Esophagus muscularis mucosa (tissue), 4 donors: ENCODE measurements at places on chromosomes 5 and 9. TPM values are rescaled to one million over a fixed set of nuclear protein-coding genes. Genes with fewer than 3 reads are reported as not detected.
A peak's percentile ranks its signal among the peaks of the same experiment; 100 is the strongest.

DNA sequence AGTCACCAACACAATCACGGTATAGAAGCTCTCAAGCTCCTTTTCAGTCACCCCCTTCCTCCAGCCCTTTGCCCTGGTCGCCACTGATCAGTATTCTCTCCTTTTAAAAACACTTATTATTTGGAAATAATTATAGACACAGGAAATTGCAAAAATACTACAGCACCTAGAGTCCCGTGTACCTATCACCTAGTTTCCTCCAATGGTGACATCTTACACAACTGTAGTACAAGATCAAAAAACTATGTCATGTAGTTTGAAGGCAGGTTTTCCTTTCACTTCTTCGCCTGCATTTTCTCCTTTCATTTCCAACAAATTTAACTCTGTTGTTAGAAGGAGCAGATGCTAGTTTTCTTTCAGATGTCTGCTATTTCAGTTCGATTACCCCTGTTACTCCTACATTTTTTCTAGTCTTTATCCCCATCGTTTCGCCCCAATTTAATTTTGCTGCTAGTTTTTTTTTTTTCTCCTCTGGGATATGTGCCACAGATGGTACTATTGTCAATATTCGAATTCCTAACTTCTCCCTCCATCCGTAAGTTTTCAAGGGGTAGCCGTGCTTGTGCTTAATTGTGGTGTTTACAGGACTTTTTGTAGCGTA, 612 bp upstream of the ATG10 start:
- no peaks in the 10 kb centered on the region for H3K36me3 ChIP-seq
- H3K4me1 ChIP-seq, result peaks cover 16% of the 10 kb centered on the region
- peak overlapping the region; percentile 87 for H3K4me3 ChIP-seq
- peak overlapping the region; percentile 98 for H3K27ac ChIP-seq
- H3K27me3 ChIP-seq, result no peaks in the 10 kb centered on the region
- no peak for DNase-seq

DNA sequence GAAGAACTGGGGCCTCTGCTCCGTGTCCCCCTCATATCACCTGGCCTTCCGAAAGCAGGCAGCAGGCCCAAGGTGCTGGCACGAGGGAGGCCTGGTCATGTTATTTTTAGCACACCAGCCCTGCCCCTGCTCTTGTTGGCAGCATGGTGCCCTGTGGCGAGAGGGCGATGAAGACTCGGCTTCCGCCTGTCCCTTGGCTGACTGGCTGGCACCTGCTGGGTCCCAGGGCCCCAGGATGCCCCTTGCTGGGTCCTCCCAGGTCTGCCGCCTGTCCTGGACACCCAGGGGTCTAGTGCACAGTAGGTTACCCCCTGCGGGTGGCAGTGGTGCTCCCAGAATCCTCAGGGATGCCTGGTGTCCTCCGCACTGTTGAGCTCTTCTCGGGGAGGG, 77.0 kb downstream of the RXRA start:
- peaks cover 15% of the 10 kb centered on the region for H3K36me3 ChIP-seq
- H3K27ac ChIP-seq, result peak overlapping the region; percentile 73
- H3K4me1 ChIP-seq, result peaks cover 94% of the 10 kb centered on the region
- no peaks in the 10 kb centered on the region for H3K27me3 ChIP-seq
- no peak overlapping the region for H3K4me3 ChIP-seq

- H3K27me3 ChIP-seq, result no peaks in the 10 kb centered on the region
- H3K36me3 ChIP-seq, result no peaks in the 10 kb centered on the region
- DNase-seq, result no peak
- no peak overlapping the region for H3K4me3 ChIP-seq
- no peak overlapping the region for H3K27ac ChIP-seq
- H3K4me1 ChIP-seq, result no peaks in the 10 kb centered on the region
Observed at GRCh38 chr5:37886242-37886905, 46.5 kb upstream of the GDNF start.

GRCh38 chr9:93186215-93186945, 2.4 kb downstream of the WNK2 start:
- H3K36me3 ChIP-seq, result no peaks in the 10 kb centered on the region
- H3K27ac ChIP-seq, result peak overlapping the region; percentile 89
- no peak for DNase-seq
- H3K4me1 ChIP-seq, result peaks cover 92% of the 10 kb centered on the region
- no peaks in the 10 kb centered on the region for H3K27me3 ChIP-seq

GRCh38 chr9:7762600-7762999, 37.0 kb downstream of the DMAC1 start:
- no peaks in the 10 kb centered on the region for H3K36me3 ChIP-seq
- no peak for DNase-seq
- H3K27me3 ChIP-seq, result no peaks in the 10 kb centered on the region
- H3K27ac ChIP-seq, result no peak overlapping the region

GRCh38 chr5:155460501-155460931, 447.0 kb downstream of the KIF4B start:
- H3K27me3 ChIP-seq, result no peaks in the 10 kb centered on the region
- peak; percentile 55 for DNase-seq
- no peaks in the 10 kb centered on the region for H3K36me3 ChIP-seq
- H3K27ac ChIP-seq, result no peak overlapping the region
- H3K4me3 ChIP-seq, result no peak overlapping the region

NME5 gene
- total RNA-seq, result 2.0 TPM

DNA sequence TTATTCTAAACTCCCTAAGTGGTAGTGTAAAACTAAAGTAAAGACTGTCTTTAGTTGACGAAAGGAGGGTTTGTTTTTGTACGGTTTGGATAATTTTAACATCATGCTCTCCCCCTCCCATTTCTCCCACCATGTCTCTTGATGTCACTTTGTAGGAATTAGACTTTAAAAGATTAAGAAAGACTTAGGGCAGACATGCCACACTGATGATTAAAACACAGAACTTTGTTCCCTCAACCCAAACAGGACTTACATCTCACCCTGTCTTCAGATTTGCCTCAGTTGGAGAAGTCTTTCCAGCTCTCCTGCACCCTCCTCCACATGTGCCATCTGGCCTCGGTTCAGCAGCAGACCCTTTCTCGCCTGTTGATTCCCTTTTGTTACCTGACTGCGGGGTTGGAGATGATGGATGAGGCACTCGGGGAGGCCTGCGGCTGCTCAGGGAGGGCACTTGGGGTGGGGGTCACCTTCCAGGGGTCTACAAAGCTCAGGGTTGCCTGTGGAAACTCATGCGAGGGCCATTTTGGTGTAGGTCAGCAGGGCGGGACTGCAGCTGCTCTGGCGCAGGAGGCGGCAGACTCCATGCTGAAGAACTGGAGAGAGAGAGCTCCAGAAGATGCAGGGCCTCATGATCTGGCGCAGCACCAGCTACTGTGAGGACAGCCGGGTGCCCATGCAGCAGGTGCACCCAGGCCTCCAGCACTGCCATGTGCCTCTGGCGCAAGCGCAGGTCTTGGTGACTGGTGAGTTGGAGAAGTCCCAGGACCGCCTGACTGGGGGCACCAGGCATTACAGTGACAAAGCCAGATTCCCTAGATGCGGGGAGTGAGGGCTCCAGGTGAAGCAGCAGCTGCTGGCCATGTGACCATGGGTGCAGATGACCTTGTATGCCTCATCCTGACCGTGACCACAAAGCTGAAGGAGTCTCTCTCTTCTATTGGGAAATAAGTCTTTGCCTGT, 24.5 kb upstream of the EXOC3 start:
- DNase-seq, result peak; percentile 92
- H3K36me3 ChIP-seq, result no peaks in the 10 kb centered on the region
- H3K27me3 ChIP-seq, result no peaks in the 10 kb centered on the region
- H3K27ac ChIP-seq, result no peak overlapping the region

DNA sequence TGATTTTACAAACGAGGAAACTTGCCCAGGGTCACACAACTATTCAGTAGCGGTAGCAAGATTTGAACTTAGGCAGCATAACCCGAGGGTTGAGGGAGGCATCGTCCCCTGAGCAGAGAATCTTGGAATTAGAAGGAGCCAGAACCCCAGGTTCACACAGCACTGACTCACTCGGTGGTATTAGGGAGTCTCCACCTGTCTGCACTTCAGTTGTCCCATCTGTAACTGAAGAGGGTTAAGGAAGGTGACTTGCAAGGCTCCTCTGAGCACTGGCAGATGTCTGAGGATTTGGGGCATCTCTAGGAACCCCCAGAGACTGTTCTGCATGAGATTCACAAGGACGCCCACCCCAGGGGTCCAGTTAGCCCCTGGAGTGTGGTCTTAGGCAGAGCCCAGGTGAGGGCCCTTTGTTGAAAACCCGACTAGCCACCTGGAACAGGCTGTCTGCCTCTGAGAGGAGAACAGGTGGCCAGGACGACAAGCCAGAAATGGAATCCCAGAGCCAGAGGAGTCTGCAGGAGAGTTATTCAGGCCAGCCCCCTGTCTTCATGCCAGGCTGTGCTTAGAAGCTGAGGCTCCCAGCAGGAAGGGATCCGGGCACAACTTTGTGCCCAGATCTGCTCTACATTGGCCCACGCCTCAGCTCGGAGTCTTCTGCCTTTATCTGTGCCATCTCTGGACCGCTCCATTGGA, 50.0 kb upstream of the ORM1 start:
- no peaks in the 10 kb centered on the region for H3K36me3 ChIP-seq
- no peak for DNase-seq
- no peak overlapping the region for H3K4me3 ChIP-seq
- no peaks in the 10 kb centered on the region for H3K4me1 ChIP-seq
- H3K27ac ChIP-seq, result no peak overlapping the region
- no peaks in the 10 kb centered on the region for H3K27me3 ChIP-seq

DNA sequence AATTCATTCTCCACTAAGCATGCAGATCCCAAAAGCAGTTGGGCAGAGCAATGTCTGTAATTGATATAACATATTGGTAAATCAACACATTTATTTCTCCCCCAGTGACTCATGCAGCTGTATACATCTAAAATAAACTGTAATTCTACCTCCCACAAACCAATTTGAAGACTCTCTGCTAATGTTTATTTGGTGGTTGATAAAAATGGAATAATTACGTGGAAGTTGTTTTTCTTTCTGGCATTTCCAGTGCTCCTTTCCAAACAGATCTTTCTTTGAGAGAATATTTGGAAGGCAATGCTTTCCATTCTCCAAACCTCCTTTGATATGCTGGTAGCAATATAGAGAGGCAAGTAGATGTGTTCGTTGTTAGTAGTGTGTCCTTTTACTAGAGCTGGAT, 194.7 kb downstream of the CHSY3 start:
- H3K4me1 ChIP-seq, result no peaks in the 10 kb centered on the region
- no peaks in the 10 kb centered on the region for H3K27me3 ChIP-seq
- DNase-seq, result no peak
- H3K36me3 ChIP-seq, result no peaks in the 10 kb centered on the region

DNA sequence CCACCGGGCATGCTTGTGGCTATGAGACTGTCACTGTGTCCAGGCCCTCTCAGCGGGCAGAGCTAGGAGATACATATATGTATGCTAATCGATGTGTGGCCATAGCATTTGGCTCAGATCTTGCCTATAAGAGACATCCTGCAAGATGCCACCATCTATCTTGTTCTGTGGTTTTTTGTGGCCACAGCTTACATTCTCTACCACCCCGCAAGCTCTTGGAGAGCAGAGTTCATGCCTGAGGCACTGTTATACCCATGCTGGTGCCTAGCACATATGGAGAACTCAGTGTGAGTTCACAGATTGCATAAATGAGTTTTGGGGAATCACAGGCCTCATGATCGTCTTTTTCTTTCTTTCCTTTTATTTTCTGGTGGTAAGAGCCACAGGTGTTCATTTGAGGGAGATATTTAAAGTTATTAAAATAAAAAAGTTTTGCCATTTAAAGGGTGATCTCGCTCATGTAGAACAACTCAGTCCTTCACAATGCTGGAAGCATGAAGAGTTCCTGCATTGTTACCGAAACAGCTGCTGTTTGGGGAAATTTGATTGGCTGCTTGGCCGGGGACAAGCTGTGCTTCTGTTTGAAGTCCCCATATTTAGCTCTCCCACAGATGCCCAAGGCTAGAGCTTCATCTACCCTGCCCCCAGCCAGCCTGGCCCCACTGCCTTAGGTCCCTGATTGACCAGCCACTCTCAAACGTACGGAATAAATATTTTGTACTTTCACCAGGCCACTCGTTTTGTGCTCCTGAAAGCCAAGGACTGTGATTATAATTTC, 169.2 kb upstream of the MAP1B start:
- peak; percentile 68 for DNase-seq
- no peak overlapping the region for H3K27ac ChIP-seq
- no peak overlapping the region for H3K4me3 ChIP-seq
- H3K4me1 ChIP-seq, result peaks cover 19% of the 10 kb centered on the region

DNA sequence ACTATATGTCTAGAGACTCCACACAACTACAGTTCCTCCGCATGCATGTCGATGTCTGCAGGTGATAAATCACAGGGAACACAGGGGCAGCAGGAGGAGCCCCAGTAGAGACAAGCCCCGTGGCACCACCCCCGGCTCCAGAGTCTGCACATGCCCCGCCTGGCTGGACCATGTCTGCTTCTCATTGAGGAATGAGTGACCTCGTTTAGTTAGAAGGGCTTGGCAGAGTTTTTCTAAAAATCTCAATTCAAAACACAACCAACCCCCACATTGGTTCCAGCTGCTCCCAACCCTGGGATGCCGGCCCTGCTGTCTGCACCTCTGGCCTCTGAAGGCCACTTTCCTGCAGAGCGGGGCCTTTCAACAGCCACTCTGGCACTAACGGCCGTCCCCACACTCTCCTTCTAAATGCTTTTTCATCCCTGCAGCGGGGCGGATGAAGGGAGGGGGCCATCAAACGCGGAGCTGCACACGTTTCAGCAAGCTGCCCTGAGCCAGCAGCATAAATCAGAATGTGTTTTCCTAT, 106.3 kb downstream of the ROR2 start:
- H3K4me3 ChIP-seq, result peak overlapping the region; percentile 5
- H3K4me1 ChIP-seq, result peaks cover 10% of the 10 kb centered on the region
- H3K27ac ChIP-seq, result peak overlapping the region; percentile 83
- DNase-seq, result no peak

GRCh38 chr9:92770360-92770995, 5.8 kb upstream of the BICD2 start:
- no peak overlapping the region for H3K27ac ChIP-seq
- DNase-seq, result no peak
- H3K36me3 ChIP-seq, result no peaks in the 10 kb centered on the region
- no peak overlapping the region for H3K4me3 ChIP-seq

ADAMTSL1 gene
- total RNA-seq, result 150 TPM

DNA sequence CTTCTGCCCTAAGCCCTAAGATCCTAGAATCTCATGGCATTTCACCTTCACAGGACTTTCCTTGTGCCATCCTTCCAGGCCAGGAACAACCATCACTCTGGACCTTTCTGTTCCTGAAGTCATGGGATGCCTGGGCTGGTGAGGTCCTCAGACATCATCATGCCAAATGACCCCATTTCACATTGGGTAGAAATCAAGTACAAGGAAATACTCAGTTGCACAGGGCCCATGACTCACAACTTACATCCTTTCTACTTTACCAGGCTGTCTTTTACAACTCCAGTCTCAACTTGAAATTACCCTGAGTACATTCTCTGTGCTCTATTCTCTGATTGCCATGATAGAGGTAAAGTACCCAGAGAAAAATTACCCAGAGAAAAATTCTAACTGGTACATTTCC, 167.1 kb downstream of the PIK3R1 start:
- peak; percentile 21 for DNase-seq
- no peaks in the 10 kb centered on the region for H3K36me3 ChIP-seq
- no peaks in the 10 kb centered on the region for H3K4me1 ChIP-seq
- H3K27me3 ChIP-seq, result no peaks in the 10 kb centered on the region
- H3K4me3 ChIP-seq, result no peak overlapping the region

CCNJL gene
- total RNA-seq, result 2.5 TPM
